ENCODE measurements at places on chromosomes 16 and 17.

- DNase-seq = no peak
Observed at GRCh38 chr16:82641336-82641984, 14.7 kb downstream of the CDH13 start.

GRCh38 chr16:85611194-85611443 is 2.0 kb upstream of the GSE1 start:
- no peak for DNase-seq

- DNase-seq = no peak
Observed at GRCh38 chr16:27197004-27197403, 6.3 kb upstream of the KDM8 start.

DNA sequence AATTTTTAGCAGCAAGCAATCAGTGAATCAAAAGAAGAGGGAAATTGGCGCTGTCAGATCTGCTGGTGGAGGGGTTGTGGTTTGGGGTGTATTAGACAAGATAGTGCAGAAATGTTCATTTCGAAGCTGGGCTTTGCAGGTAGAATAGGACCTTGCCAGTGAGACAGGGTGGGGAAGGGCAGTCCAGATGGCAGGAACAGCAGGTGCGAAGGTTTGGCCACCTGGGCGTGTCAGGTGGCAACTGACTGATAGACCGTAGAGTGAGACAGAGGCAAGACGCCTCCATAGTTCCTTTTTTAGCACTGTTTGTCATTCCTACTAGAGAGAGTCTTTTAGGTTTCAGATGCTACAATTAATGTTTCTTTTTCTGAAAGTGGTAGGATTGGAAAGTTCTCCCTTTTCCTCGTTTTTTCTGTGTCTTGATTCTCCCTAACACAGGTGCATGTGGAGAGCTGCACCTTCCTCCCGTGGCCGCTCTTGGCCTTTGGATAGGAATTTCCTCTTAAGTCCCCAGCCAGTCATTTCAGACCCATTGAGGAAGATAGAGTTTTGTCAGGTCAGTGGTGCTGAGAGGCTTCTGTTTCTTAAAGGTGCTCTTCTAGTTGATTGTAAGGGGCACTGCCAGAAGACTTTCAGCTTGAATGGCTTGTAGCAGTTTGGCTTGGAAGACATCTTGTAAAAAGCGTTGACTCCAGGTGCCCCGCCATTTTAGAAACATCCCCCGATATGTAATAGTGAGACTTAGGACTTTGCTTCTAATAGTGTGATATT is 315.6 kb downstream of the SNX29 start:
- no peak for DNase-seq

DNA sequence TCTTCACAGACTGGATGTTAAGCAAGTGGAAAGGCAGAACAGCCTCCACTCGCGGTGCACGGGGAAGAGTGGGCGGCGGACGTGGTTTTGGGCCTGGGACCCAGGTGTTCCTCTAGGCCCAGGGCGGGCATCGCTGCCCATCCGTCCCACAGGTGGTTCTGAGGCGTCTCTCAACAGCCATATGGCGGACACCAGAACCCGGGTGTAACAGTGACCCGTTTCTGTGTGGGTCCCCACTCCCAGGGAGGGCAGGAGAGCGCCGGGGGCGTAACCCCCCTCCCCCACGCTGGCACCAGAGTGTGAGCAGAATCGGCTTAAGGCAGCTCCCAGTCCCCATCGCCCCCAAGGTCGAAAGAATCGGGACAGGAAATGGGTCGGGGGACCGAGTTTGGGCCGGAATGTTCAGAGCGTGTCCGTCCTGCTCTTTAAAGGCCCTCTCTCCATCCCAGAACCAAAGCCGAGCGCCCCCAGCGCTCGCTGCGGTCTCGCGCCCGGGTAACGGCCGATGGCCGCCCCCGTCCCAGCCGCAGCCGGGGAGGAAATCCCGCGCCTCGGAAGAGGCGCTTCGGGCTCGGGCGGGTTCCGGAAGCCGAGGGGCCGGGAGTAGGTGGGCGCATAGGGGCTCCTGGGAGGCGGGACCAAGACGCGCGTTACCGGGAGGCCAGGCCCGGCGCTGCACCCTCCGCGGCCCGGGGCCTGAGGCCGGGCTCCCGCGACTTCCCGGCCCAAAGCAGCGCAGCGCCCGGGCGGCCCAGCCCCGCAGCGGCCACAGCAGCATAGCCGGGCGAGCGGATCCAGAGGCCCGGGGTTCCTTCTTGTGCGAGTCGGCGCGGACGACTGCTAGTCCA is at the start of gene TK2:
TSS of gene TK2 (minus strand) at position 839 of the 848 bp plus-strand sequence. CDS start at position 778, 61 bp downstream.
- peak; percentile 63 for DNase-seq

- DNase-seq = peak; percentile 95
Observed at GRCh38 chr16:85114909-85115567, 2.8 kb upstream of the CIBAR2 start.

DNA sequence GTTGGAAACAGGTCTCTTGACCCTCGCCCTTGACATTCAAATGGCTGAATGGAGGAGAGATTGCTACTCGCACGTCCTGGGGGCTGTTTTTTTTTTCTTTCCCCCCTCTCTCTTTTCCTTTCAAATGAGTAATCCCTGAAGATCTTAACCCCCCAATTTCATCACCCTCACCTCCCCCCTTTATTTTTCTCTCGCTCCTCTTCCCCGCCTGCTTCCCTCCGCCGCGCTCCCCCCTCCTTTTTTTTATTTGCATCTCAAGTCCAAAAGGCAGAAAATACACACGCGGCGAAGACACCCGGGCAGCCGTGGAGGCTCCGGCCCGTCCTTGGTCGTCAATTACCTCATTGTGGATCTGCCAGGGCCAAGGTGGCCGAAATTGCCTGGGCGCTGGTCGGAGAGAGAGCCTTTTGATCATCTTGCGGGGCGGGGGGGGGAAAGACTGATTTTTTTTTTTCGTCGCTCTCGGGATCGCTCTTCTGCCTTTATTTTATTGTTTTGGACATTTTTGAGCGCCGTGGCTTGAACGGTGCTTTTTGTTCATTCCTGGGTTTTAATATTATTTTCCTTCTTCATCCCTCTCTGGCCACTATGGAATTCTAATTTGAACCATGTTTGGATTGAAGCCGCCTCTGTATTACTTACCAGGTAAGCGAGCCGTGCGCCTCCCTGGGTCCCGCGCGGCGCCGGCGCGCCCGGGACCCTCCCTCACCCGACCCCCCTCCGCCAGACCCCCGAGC is 57.2 kb upstream of the GSE1 start:
- peak; percentile 76 for DNase-seq

DNA sequence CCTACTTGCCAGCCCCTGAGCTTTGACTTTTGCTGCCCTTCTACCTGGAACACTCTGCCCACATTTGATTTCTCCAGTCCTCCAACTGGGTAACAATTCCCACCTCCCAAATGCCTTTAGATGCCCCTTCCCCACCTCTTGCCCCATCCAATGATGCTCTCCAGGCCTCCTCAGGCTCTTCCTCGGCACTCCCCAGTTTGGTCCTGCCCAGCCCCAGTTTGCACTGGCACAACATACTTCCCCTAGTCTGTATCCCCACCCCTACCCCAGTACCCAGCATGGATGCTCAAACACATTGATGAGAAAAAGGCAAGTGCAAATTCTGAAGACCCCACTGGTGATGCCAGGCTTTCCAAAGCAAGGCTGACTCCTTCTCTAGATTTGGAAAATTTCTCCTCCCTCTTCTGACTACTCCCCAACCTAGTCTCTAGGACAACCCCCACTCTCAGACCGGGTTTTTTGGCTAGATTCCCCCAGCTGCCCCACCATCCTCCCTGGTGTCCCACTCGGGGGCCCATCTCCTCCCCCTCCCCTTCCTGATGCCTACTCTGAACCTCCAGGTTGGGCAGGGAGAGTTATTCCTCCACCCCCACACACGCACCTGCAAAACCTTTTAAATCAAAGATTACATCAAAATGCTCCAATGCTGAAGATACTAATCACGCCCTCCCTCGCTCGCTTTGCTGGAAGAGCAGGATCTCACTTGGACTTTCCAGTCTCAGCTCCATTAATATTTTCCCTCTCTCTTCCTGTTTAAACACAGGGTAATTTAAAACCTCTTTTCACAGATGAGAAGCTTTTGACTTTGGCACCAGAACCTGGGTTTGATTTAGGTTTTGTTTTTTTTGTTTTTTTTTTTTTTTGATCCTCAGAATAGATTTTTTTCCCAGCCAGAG is 94.9 kb downstream of the TMEM132E start:
- no peak for DNase-seq

DNA sequence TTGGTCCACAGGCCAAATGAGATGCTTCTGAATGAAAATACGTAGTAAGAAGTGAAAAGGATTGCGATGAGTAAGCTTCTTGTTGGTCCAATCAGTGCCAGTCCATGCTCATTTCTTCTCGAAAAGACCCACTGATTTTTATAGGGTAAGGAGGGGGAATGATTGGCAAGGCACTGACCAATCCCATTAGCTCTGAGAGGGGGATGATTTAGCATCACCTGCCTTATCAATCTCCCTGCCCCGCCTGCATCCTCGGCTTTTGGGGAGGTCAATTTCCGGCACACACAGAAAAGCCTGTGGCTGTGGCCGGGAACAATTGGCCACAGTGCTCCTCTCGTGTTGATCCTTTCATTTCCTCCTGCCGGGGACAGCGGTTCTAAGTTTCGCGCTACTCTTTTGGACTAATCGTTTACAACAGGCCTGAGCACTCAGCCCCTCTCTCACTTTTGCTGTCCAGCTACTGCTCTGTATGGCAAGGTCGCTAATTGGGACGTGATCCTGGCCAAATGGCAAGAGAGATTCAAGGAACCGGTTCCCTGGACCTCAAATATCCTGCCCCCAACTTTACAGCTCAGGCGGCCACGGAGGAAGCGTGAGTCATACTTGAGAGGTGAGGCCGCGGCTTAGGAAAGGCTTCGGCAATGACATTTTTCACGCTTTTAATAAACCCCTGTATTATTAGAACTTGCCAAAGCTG is 43.1 kb downstream of the TBX4 start:
- no peak for DNase-seq

- peak; percentile 66 for DNase-seq
Observed at GRCh38 chr16:57091200-57091974, 996 bp upstream of the CPNE2 start.

DNA sequence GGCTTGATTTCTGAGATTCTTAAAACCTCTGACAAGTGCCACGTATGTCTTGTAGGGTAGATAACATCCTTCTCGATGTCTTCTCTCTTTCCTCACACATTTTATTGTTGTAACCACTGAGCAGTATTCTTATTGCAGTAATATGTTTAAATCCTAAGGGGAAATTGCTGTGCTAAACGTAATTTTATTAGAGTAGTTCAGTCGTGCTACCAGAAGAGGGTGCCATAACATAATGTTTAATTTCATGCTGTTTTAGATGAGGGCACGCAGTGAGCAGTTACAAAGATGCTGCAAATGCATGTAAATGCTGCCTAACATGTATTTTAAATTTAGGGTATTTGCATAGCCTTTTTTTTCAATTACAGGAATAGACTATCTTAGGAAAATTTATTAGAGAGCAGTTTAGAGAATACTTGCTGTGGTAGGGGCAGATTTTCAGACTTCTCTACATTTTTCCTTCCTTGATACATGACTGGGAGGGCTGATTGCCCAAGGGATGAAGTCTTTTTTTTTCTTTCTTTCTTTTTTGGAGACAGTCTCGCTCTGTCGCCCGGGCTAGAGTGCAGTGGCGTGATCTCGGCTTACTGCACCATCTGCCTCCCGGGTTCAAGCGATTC is 51.7 kb downstream of the GAN start:
- DNase-seq = no peak

GRCh38 chr17:9228408-9229159 is 207.3 kb downstream of the NTN1 start:
- no peak for DNase-seq

DNA sequence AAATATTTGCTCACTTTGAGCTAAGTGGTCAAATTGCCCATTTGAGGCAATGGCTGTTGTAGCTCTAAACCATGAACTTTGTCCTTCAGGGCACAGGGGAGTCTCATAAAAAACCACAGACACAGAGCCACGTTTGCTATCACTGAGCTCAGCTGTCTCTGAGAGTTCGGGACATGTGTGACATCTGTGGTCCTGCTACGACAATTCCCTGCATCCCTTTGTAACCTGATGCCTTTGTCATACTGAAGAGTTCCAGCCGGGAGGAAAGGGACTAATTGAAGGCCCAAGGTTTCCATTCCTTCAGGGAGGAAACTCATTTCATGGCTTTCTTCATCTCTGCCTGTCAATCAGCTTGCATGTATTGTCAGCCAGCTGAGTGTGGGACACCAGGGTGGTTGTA is 599.4 kb upstream of the CDH5 start:
- DNase-seq = no peak

DNA sequence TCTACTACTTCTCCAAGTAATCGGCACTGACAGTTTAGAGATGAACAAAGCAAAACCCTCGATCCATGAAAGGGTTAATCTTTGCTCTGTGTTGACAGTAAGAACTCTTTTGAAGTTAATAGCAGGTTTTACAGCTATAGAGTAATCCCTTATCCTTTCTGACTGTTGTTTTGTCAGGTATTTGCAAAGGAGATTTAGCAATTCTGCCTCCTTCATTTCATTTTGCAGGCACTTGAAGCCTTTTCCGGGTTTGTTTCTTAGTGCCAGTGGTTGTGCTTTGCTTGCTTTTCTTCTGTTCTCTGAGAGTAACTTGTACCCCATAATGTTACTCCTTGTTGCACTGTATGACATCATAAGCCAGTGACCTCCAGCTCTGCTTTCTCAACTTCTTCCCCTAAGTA is 64.5 kb downstream of the TANGO6 start:
- no peak for DNase-seq

All from colonic mucosa (tissue), 4 donors.